ENCODE measurements at places on chromosomes 16 and 17.

DNA sequence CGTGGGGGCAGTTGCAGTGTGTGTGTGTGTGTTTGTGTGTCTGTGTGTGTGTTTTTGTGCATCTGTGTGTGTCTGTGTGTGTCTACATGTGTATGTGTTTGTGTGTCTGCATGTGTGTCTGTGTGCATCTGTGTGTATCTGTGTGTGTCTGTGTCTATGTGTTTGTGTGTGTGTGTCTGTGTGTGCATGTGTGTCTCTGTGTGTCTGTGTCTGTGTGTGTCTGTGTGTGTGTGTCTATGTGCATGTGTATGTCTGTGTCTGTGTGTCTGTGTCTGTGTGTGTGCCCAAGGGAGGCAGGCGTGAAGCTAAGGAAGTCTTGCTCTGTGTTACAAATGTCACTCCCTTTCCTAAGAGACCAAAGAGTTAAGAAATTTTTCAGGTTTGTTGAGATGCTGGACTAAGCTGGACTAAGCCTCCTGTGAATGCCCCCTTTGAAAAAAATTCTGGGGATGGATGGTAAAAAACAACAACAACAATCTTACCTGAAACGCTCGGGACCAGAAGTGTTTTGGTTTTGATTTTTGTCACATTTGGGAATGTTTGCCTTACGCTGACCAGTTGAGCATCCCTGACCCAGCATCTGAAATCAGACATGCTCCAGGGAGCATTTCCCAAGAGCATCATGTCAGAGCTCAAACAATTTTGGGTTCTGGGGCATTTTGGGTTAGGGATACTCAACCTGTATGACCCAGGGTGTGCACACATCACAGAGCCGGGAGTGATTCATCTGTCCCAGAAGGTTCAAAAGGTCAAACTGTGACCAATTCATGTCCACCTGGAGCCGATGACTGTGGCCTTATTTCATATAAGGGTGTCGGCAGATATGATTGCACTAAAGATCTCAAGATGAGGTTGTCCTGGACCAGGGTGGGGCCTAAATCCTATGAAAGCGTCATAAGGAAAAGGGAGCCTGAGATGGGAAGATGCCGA is 48.6 kb upstream of the ZNF469 start:
- no peak for DNase-seq

- no peak for DNase-seq
Observed at GRCh38 chr17:67281743-67282142, 36.7 kb upstream of the HELZ start.

DNA sequence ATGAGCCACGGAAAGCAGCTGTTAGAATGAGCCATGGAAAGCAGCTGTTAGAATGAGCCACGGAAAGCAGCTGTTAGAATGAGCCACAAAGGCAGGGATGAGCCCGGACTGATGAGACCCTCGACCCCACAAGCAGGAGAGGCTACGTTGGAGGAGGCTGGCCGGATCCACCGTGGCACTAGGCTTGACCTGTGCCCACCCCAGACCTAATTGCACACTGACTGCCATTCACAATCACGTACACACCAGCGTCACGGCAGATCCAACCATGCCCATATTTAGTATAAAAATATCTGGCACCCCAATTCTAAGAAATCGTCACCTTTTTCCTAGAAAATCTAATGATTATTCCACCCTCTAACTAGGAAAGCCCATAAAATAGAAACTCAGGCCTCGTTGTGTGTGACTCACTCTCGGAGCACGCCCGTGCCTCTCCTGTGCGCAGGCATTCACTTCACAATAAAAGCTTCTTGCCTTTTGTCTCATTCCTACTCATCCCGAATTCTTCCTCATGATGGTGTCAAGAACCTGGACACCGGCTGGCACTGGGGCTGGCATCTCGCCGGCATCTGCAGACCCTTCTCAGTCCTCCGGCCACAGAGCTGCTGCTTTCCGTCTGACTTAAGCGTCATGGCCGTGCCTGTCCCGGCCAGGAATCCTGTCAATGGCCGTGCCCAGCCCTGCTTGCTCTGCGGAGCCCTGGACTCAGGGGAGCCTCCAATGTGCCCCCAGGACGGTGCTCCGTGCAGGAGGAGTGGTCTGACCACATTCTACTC is 5.5 kb upstream of the SECTM1 start:
- DNase-seq, result no peak

DNA sequence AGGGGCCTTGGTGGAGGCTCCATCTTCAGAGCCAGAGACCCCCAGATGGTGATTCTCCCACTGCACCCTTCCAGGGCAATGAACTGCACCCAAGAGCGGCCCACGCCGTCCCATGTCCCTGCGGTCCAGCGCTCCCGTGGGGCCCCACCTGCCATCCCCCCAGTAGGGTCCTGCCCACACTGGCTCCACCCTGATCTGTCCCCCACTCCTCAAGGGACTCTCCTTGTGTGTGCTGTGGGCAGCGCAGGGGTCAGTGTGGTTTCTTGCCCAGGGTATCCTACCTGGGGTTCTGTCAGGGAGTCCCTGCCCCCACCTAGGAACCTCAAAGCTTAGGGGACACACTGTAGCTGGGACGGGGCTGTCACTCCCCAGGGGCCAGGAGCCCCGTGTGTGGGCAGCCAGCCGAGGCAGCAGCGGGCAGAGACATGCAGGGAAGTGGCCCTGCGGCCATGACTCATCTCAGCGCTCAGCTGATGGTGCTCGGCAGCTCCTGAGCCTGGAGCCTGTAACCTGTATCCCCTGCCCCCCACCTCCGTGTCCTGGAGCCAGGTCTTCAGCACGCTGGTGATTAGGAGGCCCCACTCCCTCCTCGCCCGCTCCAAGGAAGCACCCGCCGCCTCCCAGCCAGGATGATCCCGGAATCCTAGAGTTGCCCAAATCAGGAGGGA is 35.7 kb upstream of the SSTR5 start:
- DNase-seq, result no peak

DNA sequence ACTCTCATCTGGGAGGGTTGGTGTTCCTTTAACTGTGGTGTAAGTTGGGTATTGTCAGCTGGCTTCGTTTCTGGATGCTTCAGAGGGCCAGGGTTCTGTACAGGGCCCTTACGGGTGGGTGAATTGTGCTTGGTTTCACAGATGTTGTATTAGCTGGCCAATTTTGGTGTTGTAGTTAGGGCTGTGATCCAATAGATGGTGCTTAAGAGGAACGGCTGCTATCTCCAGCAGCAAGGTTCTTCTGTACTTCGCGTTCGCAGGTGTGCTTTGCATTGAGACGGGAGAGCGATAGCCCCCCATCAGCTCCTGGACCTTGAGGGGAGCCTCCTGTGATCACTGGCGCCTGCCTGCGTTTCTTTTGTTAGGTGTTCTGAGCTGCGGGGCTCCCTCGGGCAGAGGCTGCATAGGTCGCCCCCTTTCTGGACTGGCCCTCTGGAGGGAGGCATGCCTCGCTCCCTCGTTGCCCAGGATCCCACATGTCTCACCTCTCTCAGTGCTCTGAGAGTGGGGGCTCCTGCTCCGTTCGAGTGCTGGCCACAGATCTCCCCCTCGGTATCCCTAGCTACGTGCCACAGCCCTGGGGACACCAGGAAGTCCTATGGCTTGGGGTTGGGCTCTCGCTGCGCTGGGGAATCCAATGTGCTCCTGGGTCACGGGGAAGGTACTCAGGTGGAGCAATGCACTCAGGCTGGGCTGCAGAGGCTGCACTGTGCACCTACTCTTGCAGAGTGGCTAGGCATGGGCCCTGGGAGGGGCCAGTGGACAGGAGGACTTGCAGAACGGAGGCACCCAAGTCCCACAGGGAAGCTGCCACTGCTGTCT is 837 bp upstream of the PRDM7 start:
- no peak for DNase-seq

DNA sequence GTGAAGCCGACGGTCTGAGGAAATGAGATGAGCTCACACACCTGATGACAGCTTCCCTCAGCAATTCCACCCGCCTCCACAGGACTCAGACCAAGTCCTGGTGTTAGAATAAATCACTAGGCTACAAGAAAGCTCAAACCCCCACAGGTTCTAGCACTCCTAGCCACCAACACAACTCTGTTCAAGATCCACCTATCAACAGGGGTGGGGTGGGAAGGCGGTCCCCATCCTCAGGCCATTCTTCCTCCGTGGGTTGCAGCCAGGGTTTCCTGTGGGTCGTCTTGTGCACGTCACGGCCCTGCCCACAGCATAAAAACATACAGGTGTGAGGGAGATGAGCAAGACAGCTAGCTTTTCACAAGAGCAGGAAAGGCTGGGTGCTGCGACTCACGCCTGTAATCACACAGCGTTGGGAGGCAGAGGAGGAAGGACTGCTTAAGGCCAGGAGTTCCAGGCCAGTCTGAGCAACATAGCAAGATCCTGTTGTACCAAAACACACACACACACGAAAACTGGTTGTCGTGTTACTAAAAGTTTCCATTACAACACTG is 81.1 kb downstream of the ANKRD11 start:
- DNase-seq, result no peak

GRCh38 chr17:51813140-51813783 is 345.3 kb downstream of the CA10 start:
- DNase-seq, result no peak
